ENCODE measurements at places on chromosomes 5 and 9.

- DNase-seq: no peak
These were observed at the start of gene PCDHGB3 for GRCh38 chr5:141369994-141370848. TSS of gene PCDHGB3 (plus strand) at chr5:141370242. CDS start at chr5:141370395, 153 bp downstream.

DNA sequence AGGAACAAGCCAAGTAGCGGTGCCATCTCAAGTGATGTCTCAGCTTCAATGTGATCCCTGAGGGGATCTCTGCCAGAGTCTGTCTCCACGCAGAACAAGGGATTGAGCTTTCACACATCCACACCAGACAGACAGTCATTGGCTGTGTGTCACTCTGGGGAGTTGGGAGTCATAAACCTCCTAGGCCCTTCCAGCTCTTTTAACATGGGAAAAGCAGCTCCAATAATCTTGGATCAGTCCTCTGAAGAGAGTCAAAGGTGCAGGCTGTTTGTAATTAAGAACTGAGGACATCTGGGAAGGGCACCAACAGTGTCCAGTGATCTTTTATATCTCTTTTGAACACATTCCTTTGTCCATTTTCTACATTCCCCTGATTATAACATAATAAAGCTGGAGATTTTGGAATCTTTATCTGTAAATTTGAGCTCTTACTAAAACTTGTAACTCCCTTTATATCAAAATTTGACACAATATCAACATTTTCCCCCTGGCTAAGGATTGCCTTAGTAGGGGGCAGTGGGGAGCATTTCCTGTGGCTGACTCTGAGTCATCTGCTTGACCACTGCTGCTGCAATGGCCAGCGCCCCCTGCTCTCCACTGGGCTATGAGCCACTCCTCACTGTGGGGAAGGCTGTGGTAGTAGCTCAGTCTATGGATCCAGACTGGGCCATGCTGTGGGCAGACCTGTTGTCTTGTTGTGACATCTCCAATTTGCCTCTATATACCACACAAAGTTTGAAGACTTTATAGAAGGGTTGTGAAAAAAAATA lies 284.4 kb downstream of the OSTF1 start:
- no peak for DNase-seq

DNA sequence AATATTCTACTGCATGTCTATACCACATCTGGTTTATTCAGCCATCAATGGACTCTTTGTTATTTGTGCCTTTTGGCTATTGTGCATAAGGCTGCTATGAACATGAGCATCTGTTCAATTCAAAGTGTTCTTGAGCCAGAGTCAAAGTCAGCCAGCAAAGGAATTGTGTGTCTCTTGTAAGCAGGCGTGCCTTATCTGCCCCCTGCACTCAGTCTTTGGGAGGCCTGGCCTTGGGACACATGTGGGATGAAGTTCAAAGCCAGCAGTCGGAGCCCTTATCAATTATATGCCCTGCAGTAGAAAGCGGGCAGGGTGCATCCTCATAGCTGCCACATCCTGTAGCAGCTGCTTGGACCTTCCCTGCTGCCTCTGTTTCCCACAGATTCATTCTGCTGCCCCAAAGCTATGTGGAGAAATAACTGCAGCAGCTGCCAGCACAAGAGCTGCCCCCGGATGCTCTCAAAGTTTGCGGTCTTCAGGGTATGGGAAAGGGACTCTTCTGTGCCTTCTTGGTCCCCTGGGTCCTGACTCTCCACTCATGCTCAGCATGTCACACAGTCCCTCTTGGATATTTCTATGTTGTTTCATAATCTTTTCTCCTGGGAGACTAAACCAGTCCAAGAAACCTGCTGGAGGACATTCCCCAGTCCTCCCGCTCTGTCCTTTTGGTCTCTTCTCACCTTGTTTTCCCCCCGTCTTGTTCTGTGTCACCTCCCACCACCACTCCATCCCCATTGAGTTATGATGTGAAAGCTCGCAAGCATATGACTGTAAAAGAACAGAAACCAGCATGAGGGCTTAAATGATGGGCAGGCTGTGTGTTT lies 35.9 kb downstream of the STOM start:
- DNase-seq: no peak

GRCh38 chr5:35146406-35146805 lies 83.9 kb downstream of the PRLR start:
- DNase-seq: no peak

- peak; percentile 72 for DNase-seq
These were observed 7.6 kb upstream of the KCNV2 start for GRCh38 chr9:2709645-2710101.

DNA sequence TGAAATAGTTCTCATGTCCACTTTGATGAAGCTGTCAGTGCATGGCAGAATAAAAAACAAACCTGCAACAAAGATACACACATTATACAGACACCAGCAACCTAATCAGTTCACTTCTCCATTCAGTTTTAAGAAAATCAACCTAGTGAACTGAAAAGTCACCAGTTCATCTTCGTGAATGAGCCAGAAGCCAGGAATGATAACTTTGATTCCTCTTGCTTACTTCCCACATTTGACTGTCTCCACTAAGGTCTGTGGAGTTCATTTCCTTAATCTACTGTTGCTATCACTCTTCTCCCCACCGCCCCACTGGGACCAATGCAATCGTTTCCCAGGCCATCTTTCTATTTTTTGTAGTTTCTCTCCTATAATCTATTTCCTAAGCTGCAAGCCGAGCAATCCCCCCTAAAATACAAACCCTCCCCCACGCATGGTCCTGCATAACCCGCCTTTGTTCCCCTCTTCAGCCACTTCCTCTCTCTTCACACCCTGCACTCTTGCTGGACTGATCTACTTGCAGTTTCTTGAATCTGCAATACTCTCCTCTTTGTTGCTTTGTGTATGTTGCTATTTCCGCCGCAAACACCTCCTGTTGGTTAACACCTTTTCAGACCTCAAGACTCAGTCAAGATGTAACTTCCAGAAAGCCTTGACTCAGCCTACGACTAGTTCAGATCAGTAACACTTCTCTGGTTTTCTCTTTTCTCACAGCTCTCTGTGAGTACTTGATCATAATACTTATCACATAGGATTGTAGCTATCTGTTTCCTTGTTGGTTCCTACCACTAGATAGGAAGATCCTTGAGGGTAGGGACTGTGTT lies 16.6 kb downstream of the STOM start:
- no peak for DNase-seq

Data from WERI-Rb-1 (cell line).